CD4-positive, alpha-beta T cell treated with Interferon alpha-2 for 1 hour (primary cell): ENCODE measurements at places on chromosomes 6 and 20.

DNA sequence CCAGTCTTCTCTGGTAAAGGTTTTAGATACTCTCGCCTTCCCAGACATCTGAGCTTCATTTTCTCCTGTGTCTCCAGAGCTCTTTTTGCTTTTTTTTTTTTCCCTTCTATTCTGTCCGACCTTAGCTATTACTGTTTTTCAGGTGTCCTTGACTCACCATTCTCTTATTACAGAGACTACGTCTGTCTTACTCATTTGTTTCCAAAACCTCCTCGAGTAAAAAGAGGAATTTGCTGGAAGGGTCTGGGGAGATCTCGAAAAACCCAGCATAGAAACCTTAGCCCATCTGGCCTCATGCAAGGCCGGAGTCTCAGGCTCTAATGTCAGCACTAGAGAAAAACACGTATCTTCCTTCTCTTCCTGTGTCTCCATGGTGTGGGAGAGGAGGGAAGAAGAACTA is 109.2 kb upstream of the CARMIL1 start:
- no peak for DNase-seq

- DNase-seq: peak; percentile 20
Measured at GRCh38 chr6:134288538-134289203, 29.2 kb downstream of the SGK1 start.

- DNase-seq: no peak
Measured at GRCh38 chr20:48191200-48191599, 405.9 kb upstream of the SULF2 start.

GRCh38 chr20:16063881-16064280 is 509.4 kb downstream of the KIF16B start:
- DNase-seq: no peak

- no peak for DNase-seq
Measured at GRCh38 chr20:59002388-59002787, 4.7 kb downstream of the CTSZ start.

DNA sequence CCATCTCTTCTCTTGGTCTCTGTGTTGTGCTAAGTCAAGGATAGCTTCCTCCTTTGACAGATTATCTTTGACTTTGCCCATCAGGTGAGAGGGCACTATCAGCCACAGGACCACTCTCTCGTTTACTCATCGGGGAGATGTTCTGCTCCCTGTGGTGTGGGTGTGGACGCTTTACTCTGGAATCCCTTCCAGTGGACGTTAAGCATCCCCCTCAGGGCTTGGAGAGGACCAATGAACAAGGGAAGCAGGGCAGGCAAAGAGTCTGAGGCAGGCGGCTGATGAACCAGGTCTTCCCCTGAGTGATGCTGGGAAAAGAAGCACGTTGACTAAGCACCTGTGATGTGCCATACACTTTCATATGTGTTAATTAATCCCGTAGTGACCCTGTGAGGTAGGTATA is 21.0 kb upstream of the RNF24 start:
- no peak for DNase-seq

DNA sequence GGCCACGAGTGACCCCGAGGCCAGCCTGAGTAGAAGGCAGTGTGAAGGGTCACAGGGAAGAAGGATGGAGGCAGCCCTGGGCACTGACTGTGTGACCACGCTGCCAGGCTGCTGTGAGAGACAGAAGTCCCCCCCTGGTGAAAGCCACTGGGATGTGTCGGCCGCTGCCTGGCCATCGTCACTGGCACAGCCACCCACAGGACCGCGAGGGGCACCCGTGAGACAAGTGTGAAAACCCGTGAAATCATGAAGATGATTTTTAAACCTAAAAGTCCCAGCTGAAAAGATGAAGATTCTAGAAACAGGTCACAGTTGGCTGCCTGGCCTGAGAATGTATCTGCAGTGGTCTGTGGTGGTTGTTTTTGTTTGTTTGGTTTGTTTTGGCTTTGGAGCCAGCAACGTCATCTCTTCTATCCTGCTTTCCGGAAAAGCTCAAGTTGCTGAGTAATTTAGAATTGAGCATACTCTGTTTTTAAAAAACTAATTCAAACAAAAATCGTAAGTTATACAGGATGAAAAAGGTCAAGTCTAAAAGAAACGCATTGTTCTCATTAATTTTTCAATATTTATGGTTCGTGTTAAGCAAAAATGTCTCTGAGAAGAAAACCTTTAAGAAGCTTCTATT is 94.7 kb downstream of the HUS1B start:
- DNase-seq: no peak

GRCh38 chr20:33522256-33522820 is 32.4 kb downstream of the CBFA2T2 start:
- DNase-seq: no peak

GRCh38 chr20:39758876-39759275 is 796.7 kb downstream of the DHX35 start:
- no peak for DNase-seq

DNA sequence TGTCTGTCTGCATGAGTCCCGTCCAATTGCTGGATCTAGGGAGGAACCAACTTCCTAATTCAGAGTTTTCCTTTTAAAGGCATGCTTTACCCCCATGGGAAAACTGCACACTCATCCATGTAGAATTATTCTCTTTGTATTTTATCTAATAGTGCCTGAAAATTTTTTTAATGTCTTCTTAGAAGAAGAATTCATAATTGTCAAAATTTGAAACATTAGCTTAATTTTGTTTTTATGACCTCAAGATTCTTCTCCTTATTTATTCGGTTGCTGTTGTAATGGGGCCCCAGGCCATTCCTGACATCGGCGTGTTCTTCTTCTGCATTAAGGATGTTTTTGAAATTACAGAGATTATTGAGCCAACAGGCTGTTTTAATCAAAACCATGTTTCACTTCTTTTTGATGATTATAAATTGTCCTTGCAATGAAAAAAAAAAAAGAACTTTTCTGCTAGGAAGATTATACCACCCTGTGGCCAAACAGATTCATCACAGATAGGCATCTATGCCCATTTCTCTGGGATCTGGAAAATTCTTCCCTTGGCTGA is 100.3 kb downstream of the ZNF217 start:
- no peak for DNase-seq

DNA sequence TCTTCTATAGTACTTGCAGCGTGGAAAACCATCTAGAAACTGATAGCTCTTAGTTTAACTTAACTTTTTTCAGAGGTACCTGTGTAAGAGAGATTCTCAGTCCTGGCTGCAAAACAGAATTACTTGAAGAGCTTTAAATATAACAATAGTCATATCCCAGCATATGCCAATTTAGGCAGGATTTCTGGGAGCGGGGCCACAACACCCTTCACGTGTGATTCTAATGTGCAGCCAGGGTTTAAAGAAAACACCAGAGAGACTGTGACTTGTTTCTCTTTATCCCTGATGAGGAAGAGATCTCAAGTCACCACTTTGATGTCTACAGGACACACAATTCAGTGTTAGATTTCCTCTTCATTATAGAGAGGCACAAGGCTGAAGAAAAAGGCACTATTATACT is 103.7 kb downstream of the PDSS2 start:
- DNase-seq: no peak

GRCh38 chr20:4091490-4092479 is 76.4 kb upstream of the RNF24 start:
- peak; percentile 34 for DNase-seq

DNA sequence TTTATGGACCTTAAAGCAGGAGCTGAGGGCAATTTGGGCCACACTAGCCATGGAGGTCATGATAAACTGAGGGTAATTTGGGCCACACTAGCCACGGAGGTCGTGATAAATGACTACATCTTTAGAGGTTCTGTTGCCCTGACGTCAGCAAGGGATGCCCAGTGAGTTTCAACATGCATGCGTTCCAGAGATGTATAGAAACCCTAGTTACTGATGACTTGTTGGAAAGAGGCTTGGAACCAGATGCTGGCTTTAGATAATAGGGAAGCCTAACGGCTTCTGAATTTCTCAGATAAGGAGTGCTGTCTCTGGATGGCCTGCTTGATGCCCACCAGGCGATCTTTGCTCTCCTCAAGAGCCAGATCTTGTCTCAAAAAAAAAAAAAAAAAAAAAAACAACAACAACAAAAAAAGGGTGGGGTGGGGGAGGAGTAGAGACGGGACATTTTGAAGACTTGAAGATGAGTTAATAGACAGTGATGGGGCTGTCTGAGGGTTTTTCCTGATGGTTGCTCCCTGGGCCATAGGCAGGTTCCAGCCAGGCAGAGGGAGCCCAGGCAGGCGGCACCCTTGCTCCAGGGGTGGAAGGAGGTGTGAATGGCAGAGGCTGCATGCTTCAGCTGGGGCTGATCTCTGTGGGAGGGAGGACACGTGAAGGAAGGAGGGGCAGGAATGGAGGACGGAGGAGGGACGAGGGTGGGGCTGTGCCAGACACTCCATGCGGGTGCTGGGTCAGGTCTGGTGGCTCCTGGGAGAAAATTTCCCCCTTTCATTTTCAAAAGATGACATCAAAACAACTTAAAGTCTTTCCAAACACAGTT is 27.0 kb upstream of the FRMD1 start:
- no peak for DNase-seq

DNA sequence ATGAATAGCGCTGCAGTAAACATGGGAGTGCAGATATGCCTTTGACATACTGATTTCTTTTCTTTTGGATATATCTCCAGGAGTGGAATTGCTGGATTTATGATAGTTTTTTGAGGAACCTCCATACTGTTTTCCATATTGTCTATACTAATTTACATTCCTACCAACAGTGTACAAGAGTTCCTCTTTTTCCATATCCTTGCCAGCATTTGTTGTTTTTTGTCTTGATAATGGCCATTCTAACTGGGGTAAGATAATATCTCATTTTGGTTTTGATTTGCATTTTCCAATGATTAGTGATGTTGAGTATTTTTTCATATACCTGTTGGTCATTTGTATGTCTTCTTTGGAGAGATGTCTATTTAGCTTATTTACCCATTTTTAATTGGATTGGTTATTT is 3.3 kb downstream of the SYCP2L start:
- no peak for DNase-seq
